CD4-positive, alpha-beta T cell (primary cell): ENCODE measurements at places on chromosomes 11 and 22.

DNA sequence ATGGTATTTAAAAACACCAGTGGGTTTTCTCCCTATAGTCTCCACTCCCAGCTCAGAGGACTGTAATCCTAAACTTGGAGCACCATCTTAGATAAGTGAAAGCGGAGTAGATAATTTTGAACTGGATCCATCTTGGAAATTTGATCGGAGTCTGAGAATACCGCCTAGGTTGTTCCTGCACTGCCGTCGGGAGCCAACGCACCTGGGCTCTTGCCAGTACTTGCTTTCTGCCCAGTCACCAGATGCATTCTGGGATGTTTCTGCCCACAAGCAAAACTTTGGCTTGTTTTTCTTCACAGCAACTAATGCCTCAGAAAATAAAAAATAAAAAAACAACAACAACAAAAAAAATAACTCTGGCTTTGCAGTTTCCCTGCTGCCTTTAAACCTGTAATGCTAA is 113.0 kb upstream of the MTMR2 start:
- DNase-seq: no peak

DNA sequence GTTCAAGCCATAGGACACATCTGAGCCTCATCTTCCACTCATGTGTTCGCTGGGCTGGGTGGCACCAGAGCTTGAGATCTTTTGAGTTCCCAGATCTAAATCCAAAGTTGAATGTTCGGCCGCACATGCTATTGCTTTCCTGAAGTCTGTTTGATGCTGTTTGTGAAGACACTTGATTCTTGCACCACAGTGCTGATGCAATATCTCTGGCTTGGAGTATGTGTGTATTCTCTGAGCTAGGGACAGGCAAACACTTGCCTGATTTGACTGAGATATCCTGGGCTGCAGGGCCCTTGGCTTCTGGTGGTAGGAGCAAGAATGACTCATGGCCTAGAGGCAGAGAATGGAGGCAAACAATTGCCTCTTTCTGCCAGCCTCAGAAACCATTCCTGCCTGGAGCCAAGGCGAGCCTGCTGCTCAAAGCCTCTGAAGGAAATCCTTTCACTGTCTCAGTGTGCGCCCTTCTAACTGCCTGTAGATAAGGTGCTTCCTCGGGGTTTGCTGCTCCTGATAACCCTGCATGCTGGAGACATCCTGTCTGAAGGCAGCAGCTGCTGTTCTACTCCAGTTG is 73.0 kb downstream of the CYB5R2 start:
- no peak for DNase-seq

DNA sequence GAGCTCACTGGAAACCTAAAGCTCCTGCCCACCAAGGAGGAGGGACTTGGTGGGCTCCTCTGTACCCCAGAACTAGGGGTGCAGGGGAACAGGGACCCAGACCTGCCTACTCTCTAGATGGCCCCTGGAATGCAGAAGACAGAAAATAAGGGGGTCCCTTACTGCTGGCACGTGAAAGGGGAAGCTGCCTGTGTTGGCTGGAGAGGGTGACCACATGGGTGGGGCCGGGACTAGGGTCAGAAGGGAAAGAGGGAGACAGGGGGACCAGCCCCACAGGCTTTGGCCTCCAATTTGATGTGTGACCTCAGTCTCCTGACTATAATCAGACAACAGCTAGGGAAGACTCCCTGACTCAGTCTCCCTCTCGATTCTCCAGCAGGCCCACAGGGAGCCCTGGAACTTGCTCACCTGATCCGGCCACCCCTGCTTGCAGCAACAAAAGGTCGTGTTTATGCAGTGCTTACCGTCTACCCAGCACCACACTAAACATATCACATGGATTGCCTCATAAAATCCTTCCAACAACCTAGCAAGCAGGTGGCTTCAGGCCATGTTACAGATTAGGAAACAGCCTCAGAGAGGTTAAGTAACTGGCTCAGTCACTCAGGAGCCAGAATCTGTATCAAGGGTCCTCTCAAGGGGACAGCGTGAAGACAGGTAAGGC is 10.2 kb downstream of the ARAP1 start:
- no peak for DNase-seq

GRCh38 chr22:33811208-33811607 is 109.1 kb downstream of the LARGE1 start:
- no peak for DNase-seq

- no peak for DNase-seq
These were observed 17.0 kb upstream of the TMEM218 start for GRCh38 chr11:125128450-125128849.

DNA sequence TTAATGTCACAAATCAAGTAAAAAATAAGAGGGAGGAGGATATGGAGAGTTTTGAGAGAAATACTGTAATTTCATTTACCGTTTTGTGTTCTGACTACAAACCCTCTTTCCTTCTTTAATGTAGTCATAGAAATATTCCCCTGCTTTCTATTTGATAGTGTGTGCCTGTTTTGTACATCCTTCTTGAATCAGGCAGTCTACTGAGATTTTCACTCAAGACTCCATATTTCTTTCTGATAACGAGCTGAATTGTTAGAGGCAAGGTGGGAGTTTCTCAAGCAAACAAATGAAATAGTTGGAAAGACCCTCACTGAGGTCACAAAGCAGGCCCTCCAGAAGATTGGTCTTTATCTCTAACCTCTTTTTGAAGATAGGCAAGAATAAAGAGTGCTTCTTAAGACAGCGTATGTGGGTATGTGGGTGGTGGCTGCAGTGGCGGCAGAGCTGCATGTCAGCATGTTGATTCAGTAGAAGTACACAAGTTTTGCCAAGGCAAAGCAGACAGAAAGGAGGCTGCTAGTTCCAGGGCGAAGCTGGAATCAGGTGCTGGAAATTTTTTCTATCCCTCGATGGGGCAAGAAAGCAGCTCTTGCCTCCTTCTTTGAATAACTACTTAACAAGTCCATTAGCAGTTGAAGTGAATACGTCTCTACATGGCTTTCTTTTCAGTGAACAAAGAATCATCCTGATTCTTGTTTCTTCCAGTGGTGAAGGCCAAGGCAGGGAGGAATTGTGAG is 164.2 kb downstream of the FAM76B start:
- no peak for DNase-seq

DNA sequence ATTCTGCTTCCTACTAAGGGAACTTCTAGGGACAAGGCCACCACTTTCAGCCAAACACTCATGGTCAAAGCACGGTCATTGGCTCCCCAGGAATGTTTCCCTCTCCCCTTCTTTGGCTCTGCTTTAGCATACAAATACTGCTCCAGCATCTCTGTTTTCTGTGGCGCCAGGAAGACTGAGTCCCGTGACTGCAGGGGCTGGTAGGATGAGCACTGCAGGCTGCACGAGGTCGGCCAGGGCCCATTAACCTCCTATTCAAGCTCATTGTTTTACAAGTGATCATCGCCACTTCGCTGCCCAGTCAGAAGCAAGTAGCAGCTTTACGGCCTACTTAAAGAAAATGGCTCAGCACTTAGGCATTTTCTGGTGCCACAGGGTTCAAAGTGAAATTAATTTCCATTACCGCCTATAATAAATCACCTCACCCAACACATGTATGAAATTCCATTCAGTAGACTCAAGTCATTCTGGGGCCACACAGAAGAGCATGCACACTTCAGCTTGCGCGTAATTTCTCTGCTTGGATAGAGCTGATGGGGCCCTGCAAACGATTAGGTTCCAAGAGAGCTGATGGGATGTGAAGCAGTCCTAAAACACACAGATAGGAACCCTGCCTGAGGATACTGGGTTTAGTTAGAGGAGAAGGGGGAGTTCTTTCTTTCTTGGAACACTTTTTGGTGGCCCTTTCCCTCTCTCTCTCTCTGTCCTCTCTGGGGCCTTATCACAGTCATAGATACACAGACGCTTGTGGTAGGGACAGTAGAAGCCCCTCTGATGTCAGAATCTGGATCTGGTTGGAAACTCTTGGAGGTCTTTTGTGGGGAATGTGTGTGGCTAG is 173.7 kb downstream of the KIF18A start:
- DNase-seq: no peak

GRCh38 chr11:30125456-30125855 is 105.4 kb upstream of the FSHB start:
- DNase-seq: no peak

DNA sequence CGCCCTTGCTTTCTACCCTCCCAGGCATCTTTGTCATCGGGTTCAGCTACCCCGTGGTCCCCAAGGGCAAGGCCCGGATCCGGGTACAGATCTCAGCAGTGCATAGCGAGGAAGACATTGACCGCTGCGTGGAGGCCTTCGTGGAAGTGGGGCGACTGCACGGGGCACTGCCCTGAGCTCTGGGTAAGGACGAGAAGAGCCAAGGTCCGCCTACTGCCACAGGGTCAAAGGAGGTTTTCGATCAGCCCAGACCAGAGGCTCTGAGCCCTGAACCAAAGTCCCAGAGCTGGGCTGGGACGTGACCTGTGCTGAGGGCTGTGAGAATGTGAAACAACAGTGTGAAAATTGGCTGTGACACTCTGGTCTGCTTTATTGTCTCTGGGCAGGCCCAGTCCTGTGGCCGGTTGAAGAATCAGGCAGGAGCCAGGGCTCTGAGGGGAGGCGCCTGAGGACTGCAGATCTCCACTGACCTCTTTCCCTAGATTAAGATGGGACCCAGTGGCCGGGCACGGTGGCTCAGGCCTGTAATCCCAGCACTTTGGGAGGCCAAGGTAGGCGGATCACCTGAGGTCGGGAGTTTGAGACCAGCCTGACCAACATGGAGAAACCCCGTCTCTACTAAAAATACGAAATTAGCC is 6.5 kb upstream of the GALR3 start:
- no peak for DNase-seq

DNA sequence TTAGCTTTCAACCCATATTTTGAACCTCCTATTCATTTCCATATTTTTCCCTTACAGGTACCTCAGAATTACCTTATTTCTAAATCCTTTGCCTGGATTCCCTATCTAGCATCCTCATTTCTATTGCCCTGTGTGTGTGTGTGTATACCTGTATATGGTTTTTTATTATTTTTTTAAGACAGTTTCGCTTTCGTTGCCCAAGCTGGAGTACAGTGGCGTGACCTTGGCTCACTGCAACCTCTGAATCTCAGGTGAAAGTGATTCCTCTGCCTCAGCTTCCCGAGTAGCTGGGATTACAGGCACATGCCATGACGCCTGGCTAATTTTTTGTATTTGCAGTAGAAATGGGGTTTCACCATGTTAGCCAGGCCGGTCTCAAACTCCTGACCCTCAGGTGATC is 12.6 kb downstream of the HIPK3 start:
- DNase-seq: no peak
